ENCODE measurements at places on chromosomes 3 and 15.

- no peak for DNase-seq
Measured at GRCh38 chr15:71761649-71762048, 48.7 kb upstream of the NR2E3 start.

DNA sequence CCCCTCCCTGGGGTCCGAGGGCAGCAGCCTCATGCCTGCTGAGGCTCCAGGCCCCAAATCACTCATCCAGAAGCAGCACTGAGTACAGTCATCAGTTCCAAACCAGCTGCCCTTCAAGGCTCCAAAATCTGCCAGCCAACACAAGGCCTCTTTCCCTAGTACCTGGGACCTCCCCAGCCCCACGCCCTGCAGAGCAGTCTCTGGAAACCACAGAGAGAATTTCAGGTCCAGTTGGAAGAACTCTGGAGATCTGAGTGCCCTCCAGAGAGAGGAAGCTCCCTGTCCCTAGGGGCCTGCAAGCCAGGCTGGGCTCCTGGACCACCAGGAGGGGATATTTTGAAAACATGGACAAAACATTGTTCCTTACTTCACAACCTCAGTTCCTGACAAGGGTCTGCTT lies 26.2 kb downstream of the TKT start:
- DNase-seq = no peak

DNA sequence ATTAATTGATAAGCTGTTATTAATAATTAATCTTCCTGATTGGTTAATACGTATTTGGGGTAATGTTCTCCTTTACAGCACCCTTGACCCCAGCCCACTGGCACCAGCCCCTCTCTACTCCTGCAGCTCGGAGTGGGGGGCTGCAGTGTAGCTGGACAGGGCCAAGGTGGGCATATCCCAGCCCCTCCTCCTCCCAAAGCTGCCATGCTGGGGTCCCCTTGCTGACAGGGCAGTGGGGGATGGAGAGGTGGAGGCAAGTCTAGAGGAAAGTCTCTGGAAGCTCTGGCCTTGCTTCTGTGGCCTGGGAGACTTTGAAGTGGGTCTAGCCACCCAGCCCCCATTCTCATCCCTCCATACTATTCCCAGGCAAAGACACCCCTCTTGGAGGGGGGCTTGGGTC lies 35.8 kb downstream of the HCN4 start:
- DNase-seq = no peak

- peak; percentile 82 for DNase-seq
Measured at GRCh38 chr15:81098861-81099651, 35.0 kb upstream of the CFAP161 start.

DNA sequence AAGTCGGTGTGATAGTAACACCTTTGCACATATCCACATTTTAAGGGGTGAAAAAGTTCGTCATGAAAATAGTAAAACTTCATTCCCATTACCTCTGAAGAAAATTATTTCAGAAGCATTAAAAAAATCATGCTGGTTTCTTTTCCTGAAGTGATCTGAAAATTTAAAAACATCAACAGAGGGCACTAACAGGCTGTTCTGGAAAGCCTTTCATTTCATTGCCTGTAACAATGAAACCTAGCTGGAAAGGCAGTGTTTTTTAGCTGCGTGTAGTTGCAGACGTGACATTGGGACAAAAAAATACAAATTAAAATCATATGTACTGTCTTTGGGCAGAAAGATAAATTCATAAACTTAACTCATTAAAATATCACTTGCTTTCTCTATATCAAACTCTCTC lies 993.8 kb downstream of the GBE1 start:
- peak; percentile 13 for DNase-seq

GRCh38 chr3:43212914-43213611 lies 73.3 kb upstream of the SNRK start:
- no peak for DNase-seq

GRCh38 chr3:13403847-13404246 lies 16.3 kb downstream of the NUP210 start:
- no peak for DNase-seq

GRCh38 chr3:141808586-141808985 lies 45.4 kb downstream of the GRK7 start:
- peak; percentile 32 for DNase-seq
